HL-60 (cell line): ENCODE measurements at places on chromosomes 11 and 22.

- no peak for DNase-seq
Measured at GRCh38 chr11:42707541-42707940, 604.3 kb upstream of the API5 start.

DNA sequence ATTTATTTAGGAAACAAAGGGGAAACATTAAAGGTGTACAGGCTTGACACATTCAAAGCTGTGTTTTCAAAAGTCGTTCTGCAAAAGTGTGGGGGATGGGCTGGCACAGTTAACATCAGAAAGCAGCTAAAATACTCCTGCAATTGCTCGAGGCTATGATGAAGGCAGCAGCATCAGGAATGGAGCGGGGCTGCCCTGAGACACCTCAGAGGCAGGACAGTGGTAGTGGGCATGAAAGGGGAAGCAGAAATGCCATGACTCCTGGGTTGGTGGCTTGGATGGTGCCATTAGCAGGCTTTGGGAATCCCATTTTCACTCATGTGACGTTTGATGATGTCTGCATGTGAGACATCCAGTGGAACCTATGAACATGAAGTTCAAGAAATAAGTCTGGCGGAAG, 646 bp downstream of the NCAPD3 start:
- DNase-seq, result peak; percentile 20

GRCh38 chr11:111403051-111403726, 24.1 kb upstream of the POU2AF1 start:
- no peak for DNase-seq

- no peak for DNase-seq
Measured at GRCh38 chr22:38833061-38833460, 10.8 kb downstream of the NPTXR start.

DNA sequence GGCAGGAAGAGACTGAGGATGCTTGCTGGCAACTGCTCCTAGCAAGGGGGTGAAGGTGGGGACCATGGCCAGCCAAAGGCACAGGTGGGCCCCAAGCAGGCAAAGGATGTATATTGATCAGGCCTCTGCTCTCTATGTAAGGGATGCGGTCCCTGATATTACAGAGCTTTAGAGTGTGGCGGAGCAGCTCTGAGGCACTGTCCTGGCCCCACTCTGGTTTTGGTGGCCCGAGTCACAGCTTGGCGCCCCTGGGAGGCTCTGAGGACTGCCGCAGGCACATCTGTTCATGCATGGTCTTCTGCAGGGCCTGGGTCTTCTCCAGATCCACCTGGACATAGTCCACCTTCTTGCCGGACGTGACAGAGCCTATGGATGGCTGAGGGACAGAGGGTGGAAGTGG, 45.5 kb downstream of the GAB4 start:
- no peak for DNase-seq

- no peak for DNase-seq
Measured at GRCh38 chr11:22508665-22509064, 117.0 kb downstream of the FANCF start.

DNA sequence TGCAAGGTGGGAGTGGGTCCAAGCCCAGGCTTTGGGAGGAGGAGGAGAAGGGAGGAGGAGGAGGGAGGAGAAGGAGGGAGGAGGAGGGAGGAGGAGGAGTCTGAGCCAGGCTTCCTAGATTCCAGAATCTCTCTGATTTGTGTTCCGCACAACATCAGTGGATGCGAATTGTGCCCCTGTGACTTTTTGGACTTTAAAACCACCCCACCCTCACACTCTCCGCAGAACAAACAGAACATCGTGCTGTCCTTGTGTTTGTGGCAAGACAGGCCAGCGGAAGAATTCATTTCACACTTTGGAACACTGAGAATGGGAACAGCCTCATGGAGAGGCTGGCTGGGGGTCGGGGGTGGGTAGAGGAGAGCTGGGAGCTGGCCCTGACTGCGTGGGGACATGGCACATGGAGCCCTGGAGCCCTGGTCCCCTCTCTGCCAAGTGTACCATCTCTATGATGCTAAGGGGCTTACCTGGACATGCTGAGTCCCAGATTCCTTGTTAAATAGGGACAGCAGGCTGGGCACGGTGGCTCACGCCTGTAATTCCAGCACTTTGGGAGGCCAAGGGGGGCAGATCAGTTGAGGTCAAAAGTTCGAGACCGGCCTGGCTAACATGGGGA, 16.4 kb upstream of the SHANK2 start:
- no peak for DNase-seq

DNA sequence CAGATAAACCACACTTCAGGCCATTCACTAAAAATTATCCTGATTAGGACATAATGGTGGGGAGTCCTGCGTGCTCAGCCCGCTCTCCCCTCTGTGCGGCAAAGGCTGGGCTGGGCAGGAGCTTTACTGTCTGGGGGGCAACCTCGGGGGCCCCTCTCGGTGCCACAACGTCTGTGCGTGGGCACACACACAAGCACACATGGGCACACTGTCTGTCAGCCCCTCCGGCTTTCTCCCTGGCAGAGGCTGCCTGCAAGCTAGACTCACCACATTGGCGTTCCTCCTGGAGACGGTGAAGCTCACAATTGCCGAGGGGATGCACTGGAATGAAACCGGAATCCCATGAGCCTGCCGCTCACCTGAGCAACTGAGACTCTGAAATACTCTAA, 5.2 kb downstream of the MLC1 start:
- DNase-seq, result no peak

DNA sequence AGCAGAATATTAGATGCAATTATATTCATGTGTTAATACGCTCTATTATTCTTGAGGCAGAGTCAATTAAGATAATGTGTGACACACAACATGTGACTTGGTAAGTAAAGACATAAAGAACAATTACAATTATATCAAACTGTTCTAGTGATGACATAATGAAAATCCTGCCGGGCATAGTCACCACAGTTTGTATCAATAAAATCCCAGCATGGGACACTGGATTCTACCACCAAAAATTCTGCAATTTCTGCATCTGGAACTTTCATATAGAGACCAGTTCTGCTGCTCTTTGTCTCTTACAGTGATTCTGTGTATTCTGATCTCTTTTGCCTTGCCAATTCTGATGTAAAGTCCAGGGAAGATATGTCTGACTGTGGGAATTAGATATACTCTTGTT, 495.6 kb upstream of the LRRC4C start:
- no peak for DNase-seq

- DNase-seq, result no peak
Measured at GRCh38 chr22:38956551-38956950, 858 bp upstream of the APOBEC3A start.

DNA sequence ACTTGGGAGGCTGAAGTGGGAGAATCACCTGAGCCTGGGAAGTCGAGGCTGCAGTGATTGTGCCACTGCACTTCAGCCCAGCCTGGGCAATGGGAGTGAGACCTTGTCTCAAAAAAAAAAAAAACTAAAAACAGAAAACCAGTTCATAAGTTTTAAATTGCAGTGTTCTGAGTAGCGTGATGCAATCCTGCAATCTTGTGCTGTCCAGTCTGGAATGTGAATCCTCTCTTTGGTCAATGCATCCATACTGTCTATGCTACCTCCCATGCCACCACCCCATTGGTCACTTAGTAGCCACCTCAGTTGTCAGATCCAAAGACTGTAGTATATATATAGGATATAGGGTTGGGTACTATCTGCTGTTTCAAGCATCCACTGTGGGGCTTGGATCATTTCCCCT, 11.1 kb downstream of the YAP1 start:
- no peak for DNase-seq

- DNase-seq, result peak; percentile 35
Measured at GRCh38 chr11:20360650-20361049, 2.9 kb upstream of the HTATIP2 start.

- no peak for DNase-seq
Measured at GRCh38 chr22:39985383-39986035, 9.2 kb upstream of the FAM83F start.

- no peak for DNase-seq
Measured at GRCh38 chr11:117337076-117337475, 9.4 kb downstream of the CEP164 start.

DNA sequence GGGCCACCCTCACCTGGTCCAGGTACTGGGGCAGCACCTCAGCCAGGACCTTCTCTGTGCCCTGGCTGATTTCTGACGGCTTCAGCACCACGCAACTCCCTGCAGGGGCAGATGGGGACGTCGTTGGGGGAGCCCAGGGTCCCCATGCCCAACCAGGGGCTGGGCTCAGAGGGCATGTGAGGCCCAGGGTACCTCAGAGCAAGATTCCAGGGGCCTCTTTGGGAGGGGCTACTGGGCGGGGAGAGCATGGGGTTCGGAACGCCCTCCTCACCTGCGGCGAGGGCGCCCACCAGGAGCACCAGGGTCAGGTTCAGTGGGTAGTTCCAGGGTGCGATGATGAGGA, 8.1 kb downstream of the ALDH3B2 start:
- no peak for DNase-seq

- DNase-seq, result no peak
Measured at GRCh38 chr11:90428836-90429235, 206.0 kb upstream of the CHORDC1 start.

DNA sequence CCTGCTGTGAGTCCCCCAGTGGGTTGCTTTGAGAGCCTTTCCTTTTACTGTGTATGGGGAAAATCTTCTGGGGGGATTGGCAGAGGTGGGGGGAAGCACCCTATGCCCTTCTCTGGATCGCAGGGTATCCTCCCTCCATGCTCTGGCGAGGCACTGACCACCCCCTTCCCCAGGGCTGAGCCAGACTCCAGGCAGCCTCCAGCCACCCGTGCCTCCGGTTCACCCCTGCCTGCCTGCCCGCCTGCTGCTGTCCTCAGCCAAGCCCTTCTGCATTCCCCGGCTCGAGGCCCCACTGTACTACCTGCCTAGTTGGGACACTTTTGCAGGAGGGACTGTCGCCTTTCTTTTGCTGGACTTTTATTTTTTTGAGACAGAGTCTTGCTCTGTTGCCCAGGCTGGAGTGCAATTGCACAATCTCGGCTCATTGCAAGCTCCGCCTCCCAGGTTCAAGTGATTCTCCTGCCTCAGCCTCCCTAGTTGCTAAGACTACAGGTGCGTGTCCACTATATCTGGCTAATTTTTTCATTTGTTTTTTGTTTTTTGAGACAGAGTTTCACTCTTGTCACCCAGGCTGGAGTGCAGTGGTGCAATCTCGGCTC, 23.8 kb upstream of the TP53I11 start:
- DNase-seq, result no peak

GRCh38 chr11:126254819-126255218, 13.9 kb downstream of the SRPRA start:
- no peak for DNase-seq
